ENCODE measurements at places on chromosomes 12 and 14. TPM values are rescaled to one million over a fixed set of nuclear protein-coding genes. Genes with fewer than 3 reads are reported as not detected.

Gene PDZRN4
- total RNA-seq: 1.6 TPM

Gene SLC4A8
- total RNA-seq: 1.1 TPM

Gene ABCC9
- total RNA-seq: 52.8 TPM

Gene ASCL1
- total RNA-seq: not detected

Gene PLBD1
- 15.1 TPM for total RNA-seq

Gene WIF1
- 0.28 TPM for total RNA-seq

Gene C12orf54
- total RNA-seq: not detected

Gene GLI1
- total RNA-seq: not detected

Gene MFAP5
- total RNA-seq: 22.1 TPM

Gene CCDC91
- 36.1 TPM for total RNA-seq

Gene POU6F1
- total RNA-seq: 3.0 TPM

Gene ZFC3H1
- total RNA-seq: 19.5 TPM

Gene CNTN1
- total RNA-seq: 0.19 TPM

Gene WASHC3
- total RNA-seq: 44.1 TPM

Gene LHX5
- total RNA-seq: not detected

Gene SMCO3
- total RNA-seq: 0.33 TPM

Gene NUAK1
- total RNA-seq: 16.9 TPM

Gene AMDHD1
- total RNA-seq: 1.3 TPM

Gene C1R
- 191 TPM for total RNA-seq

Gene PEBP1
- total RNA-seq: 539 TPM

Gene ITGB7
- total RNA-seq: not detected

Gene RHEBL1
- total RNA-seq: 0.35 TPM

Gene ERP29
- 26.8 TPM for total RNA-seq

Gene KRT6B
- total RNA-seq: not detected
